ENCODE measurements at places on chromosomes 12 and 14.

GRCh38 chr12:8018666-8019581 lies 13.6 kb upstream of the FOXJ2 start:
- DNase-seq = no peak

GRCh38 chr12:51820526-51821439 lies 27.7 kb downstream of the FIGNL2 start:
- DNase-seq = peak; percentile 56

- DNase-seq = no peak
These were observed 25.9 kb downstream of the TRIM9 start for GRCh38 chr14:51069055-51069454.

DNA sequence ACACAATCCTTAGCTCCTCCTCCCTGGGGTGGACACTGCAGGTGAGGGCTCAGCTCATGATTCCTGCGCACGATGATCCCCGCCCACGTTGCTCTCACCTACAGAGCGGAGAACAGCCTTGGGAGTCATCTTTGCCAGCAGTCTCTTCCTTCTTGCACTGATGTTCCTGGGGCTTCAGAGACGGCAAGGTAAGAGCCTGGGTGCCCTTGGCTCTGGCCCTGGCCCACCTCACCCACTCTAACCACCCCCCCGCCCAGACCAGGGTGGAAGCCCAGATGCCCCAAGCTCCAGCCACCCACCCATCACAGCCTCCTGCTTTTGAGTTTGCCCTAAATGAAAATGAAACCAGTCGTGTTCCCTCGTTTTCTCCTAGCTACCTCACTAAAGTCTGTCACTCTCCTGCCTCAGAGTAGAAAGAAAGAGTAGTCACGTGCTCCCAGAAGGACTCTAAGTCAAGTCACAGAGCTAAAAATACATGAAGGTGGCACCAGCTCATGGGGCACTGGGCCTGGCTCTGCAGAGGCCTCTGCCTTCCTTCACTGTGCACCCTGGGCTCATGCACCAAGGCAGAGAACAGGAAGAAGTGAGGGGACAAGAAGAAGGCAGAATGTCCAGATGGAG lies 9.0 kb downstream of the TAPBPL start:
- no peak for DNase-seq

- no peak for DNase-seq
These were observed 21.1 kb upstream of the TTC7B start for GRCh38 chr14:90837355-90837754.

- DNase-seq = no peak
These were observed 14.9 kb upstream of the FIGNL2 start for GRCh38 chr12:51863363-51863932.

GRCh38 chr12:10307630-10308029 lies at the start of gene KLRD1:
TSS of gene KLRD1 (plus strand) at chr12:10307870. CDS start at chr12:10308078, 208 bp downstream.
- DNase-seq = no peak

GRCh38 chr12:109726511-109727038 lies 12.9 kb downstream of the FAM222A start:
- no peak for DNase-seq

GRCh38 chr12:131105736-131106348 lies 152.1 kb downstream of the ADGRD1 start:
- no peak for DNase-seq

DNA sequence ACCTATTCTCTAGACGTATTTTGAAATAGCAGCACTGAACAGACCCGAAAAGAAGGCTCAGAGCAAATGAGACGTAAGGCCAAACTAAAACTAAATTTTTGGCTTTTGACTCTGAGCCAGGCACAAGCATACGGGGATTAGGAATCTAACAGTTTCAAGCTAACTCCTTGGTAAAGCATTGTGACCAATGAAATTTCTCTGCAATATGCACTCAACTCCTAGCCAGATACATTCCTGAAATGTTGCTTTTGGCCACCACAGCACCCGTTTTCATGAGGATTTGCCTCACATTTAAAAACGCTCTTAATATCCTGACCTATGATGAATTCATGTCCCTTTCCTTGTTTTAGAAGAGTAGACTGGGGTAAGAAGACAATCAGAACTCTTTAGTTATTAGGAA lies 53.1 kb upstream of the NPFF start:
- DNase-seq = no peak

GRCh38 chr12:125861299-125862281 lies 796.4 kb downstream of the AACS start:
- DNase-seq = no peak

DNA sequence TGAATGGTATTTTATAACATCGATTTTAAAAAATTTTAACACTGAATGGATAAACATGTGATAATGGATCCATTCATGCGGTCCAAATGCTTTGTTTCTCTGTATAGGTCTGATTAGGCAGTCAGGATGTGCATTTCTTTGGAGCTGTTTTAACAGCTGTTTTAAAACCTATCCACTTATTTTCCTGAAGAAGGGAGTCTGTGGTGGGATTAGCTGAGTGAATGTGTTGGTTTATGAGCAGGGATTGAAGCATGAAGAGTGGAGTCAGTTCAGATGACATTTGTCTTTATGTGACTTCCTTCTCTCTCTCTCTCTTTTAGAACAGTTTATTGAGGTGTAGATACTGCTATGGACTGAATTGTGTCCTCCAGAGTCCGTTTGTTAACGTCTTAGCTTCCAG lies 37.7 kb downstream of the GLT8D2 start:
- no peak for DNase-seq

- no peak for DNase-seq
These were observed 24.2 kb upstream of the LRRC9 start for GRCh38 chr14:59895721-59896120.

GRCh38 chr14:103188810-103189480 lies 65.7 kb downstream of the TNFAIP2 start:
- no peak for DNase-seq

- DNase-seq = peak; percentile 42
These were observed 12.0 kb downstream of the CLSTN3 start for GRCh38 chr12:7142056-7142644.

GRCh38 chr12:63038713-63039100 lies 103.8 kb upstream of the PPM1H start:
- DNase-seq = no peak

DNA sequence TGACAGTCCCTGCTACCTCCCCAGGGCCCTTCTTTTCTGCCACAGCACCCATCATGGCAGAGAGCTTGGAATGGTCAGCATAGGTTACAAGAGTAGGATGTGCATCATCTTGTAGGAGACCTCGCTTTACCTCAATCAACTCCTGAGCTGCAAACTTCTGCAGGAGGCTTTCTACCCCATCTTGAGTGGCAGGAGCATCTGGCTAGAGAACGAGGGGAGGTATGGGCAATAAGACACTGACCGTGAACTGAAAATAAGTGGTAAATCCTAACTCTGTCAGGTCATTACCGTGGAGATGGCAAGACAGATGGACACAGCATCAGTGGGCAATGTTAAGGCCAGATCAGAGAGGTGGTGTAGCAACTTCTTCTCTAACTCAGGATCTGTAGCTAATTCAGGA lies 7.8 kb downstream of the METTL3 start:
- no peak for DNase-seq

DNA sequence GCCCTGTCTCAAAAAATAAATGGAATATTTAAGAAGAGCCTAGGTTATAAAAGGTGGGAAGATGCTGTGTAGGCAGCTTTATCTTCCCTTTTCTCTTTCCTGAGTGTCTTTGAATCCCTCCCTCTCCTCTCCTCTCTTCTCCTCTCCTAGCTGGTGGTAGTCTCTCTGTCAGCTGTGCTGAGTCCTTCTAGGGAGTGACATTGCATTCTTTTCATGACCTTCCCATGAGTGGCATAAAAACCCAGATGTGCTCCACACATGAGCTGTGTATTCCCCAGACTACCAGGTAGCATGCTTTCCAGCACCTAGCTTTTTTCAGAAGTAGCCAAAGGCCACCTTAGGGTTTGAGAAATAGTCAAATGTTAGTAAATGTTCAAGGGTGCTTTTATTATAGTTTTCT lies 23.6 kb downstream of the SAMD4A start:
- no peak for DNase-seq

- DNase-seq = no peak
These were observed 89.3 kb upstream of the TTC7B start for GRCh38 chr14:90905531-90905930.

GRCh38 chr14:50657753-50658152 lies 10.4 kb downstream of the SAV1 start:
- no peak for DNase-seq

- DNase-seq = no peak
These were observed 29.5 kb downstream of the TXNDC16 start for GRCh38 chr14:52522581-52523345.

DNA sequence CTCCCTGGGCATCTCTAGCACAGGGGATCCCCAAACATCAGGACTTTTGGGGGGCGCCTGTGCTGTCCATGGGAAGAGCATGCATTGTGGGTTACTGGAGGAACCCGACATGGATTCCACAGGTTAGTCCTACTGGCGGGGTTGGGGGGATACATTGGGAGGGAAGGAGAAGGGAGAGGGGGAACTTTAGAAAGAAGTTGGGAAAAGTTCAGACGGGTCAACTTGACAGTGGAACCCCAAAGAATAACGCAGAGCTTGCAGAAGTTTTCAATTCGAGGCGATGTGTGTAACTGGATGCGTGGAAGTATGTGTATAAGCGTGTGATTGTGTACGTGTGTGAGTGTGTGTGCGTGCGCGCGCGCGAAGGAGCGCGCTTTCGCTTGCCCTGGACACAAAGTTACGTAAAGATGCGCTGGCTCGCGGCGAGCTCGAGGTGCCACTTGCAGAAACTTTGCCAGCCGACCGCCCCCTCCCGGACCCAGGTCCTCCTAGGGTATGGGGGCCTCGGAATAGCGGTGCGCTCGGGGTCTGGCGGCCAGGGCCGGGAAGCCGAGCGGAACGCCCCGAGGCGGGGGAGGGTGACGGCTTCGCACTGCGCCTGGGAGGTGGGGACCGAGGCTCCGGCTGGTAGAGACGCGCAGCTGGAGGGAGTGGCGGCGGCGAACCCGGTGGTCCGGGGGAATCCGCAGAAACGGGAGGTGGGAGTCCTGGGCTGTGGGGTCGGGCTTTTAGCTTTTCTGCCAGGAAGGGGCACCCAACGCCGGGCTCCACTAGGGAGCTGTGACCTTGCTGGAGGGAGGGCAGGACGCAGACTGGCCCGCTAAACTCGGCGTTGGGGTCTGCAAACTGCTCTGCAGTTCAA lies 669 bp downstream of the RFX4 start:
- no peak for DNase-seq

DNA sequence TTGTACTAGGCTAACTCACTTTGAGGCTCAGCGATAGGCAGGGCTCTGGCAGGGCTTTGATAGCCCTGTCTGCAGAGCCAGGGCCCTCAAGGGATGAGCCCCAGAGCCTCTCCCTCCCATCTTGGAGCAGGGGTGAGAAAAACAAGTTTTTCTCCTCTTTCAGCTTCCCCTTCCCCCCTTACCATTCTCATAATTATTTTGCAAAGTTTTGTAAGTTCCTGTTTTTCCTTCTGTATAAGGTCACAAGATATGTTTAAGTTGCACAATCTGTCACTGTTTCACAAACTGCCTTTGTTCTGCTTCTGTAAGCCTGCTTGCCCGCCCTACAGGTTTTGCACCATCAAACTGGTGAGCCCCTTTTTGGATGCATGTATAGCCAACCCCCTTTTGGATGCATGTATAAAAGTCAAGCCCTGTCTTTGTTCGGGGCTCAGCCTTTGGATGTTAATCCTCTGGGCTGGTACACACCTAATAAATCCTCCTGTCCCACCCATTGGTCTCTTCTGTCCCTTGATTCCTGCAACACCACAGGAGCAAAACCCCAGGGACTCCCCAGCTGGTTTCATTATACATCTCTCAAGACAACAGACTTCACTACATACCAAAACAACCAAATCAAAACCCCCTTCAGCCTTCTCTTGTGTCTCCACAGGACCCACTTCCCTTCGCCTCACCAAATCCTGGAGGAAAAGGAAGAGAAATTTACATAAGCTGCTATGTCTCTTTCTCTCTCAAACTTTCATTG lies 52.5 kb upstream of the RESF1 start:
- no peak for DNase-seq

DNA sequence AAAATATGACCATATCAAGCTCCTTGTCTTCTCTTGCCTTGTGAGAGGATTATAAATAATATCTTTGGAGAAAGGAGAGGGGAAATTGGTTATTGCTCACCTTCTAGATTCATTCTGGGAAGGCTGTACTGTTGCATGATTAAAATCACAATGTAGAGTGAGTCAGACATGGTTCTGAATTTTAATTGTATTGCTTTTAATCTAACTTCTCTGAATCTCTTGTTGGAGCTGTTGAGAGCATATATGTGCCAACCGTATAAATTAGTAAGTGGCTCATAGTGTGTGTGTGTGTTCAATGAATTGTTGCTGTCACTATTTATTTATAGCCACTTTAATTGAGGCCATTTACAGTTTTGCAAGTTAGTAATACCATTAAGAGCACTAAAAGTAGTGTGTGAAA lies 56.1 kb downstream of the KCNJ8 start:
- DNase-seq = no peak

GRCh38 chr14:71190770-71191374 lies 283.6 kb downstream of the PCNX1 start:
- DNase-seq = no peak

GRCh38 chr12:49921936-49922335 lies 18.2 kb upstream of the FAIM2 start:
- DNase-seq = no peak

DNA sequence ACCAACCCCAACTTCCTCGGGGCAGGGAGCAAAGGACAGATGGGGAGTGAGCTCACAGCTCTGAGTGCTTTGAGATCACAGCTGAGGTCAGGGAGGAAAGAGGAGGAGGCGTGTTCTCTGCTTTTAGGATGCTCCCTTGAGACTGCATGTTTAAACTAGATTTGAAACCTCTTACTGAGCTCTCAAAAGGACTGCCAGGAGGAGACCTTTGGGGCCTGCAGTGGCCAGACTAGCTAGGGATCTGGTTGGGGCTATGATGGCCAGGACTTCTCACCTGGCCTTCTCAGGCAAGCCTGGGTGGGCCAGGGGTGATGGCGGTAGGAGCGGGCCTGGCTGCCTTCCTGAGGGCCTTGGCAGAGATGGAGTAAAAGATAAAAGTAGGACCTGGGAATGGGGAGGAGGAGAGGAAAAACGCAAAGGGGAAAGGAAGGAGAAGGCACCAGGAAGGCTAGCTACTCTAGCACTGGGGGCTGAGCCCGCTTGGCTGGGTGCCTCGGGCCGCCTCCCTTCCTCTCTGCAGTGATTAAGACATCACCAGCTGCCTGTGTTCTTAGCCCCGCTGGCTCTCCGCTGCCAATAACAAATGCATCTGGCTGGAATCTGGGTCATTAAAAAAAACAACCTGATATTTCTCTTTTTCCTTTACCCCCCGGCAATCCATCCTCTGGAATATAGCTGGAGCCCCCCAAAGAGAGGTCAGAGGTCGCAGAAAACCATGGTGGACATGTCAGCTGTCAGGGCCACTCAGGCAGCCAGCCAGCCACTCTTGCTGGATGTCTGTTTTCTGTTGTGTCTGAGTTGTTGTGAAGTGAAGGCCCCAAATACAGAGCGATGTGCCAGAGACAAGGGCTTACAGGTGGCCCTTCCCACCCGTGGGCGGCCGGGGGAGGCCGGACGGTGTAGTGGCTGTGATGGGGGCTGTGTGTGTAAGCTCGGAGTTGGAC lies 141.3 kb downstream of the TSPAN9 start:
- DNase-seq = no peak

GRCh38 chr14:40784860-40785259 lies 821.8 kb upstream of the LRFN5 start:
- no peak for DNase-seq

- no peak for DNase-seq
These were observed 27.1 kb downstream of the CLIP1 start for GRCh38 chr12:122395319-122395718.

- no peak for DNase-seq
These were observed 32.4 kb downstream of the PSEN1 start for GRCh38 chr14:73168691-73169090.

Data from activated CD4-positive, CD25-positive, alpha-beta regulatory T cell (primary cell).